Nucleus accumbens (tissue), 56 donors: ENCODE measurements at places on chromosomes 5 and 9.

GRCh38 chr5:168947212-168947868 is 353.6 kb downstream of the SLIT3 start:
- no peak for DNase-seq

DNA sequence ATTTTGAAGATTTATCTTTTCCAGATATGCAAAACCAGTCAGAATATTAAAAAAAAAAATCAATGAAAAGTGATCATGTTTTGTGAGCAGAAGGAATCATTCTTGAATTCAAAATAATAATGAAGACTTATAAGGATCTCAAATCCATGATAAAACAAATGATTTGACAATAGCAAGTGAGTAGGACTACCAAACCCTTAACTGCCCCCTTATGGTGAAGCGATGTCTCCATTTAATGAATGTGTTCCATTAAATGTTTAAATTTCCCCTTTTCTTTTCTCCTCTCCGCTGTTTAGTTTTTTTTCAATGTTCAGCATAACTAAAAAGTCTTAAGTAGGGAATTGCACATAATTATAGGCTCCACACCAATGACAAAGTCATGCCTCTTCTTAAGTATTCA is 12.2 kb upstream of the MARCHF3 start:
- no peak for DNase-seq

- no peak for DNase-seq
Measured at GRCh38 chr9:128304971-128305288, 17.3 kb downstream of the TRUB2 start.

DNA sequence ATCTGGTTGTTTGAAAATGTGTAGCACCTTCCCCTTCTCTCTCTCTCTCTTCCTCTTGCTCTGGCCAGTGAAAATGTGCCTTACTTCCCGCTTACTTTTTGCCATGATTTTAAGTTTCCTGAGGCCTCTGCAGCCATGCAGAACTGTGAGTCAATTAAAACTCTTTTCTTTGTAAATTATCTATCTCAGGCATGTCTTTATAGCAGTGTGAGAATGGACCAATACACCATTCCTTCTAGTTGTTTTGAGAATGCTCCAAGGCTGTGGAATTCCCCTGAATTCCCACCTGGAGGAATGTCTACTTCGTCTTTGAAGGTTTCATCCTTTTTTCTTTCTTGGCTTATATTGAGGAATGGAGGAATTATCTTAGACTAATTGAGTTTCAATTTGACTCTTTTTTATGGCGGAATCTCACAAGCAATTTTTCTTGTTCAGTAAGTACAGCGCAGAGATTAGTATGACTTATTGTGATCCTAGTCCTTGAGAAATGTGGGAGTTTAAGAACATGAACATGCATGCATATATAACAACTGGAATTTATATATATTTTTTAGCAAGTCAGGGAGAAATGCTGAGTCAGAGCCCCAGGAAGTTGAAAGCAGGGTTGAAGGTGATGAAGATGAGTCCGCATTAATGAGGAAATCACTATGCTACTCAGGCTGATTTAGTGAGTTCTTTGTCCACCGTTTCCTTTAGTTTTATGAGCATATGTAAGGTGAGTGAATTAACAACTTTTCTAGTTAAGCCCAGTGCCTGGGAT is 488.1 kb upstream of the ADAMTS16 start:
- DNase-seq, result no peak

GRCh38 chr5:55821731-55822512 is 29.2 kb upstream of the IL31RA start:
- DNase-seq, result no peak

DNA sequence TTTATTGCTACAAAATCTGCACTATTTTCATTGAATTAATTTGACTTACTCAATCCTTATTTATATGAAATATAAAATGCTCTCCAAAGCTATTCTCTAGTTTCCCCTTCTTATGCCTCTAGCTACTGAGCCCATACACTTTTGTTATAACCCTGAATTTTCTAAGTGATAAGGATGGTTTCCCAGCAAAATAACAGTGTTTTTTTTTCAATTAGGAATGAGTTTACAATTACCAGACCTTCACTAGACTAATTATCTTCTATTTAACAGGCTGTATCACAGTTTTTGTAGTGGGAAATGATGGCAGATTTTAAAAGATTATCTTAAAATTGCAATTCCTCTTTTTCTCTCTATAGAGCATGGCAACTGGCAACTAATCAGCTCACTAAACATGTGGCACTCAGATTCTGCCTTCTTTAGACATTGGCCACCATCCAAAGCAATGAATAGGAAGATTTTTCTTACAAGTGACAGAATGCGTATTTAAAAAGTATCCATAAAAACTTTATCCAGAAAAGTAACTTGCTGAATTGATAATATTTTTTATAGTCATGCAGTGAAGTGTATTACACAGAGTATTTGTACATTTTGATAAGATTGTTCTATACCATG is 585.7 kb upstream of the ZNF608 start:
- no peak for DNase-seq

GRCh38 chr5:171647043-171647903 is 138.3 kb upstream of the SMIM23 start:
- no peak for DNase-seq
